ENCODE measurements at places on chromosomes 5 and 9.

DNA sequence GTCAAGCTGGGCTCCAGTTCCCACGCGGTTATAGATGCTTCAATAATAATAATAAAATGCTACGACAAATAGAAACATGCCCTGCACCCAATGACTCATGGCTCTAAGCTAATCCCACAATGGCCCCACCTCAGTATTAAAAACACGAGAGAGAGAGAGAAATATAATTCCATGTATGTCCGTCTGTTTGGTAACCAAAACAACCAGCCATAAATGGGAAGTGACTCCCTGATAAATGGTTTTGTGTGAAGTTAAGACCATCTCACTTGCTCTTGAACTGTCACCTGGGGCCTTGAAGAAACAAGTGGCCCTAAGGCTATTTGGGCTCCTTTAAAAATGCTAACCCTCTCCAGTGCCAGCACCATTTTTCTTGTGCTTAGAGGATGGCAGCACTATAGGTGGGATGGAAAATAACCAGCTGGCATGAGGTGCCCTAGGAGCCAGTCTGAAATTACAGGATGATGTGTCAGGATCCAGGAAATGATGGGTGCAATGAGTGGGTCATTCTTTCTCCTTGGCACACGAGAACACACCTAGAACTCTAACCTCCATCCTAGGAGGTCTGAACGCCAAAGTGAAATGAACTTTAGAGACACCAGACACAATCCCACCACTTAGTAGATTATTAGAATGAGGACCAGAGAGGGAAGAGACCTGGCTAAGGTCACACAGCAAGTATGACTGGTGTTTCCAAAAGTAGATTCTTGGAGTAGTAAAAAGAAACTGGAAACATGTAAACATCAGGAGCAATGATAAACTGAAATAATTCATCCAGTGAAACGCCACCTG is 35.7 kb upstream of the ADRB2 start:
- DNase-seq, result no peak

DNA sequence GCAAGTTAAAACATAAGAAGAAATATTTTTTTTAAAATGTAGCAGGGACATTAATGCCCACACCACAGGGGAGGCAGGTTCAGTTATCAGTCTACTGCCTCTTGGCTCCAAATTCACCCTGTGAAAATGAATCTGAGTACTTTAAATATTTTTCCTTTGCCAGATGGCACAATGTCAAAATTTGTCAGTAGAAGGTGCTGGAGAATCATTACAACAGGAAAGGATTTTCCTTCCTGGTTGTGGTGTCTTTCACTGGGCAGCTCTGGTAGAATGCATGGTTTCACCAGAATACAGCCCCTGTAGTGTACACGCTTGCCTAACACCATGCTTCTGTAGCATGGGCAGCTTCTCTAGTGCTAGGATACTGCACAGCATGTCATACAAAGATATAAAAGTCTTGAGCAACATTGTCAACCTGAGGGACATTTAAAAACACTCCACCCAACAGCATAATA is 9.7 kb upstream of the SREK1 start:
- no peak for DNase-seq

GRCh38 chr5:73948720-73949119 is 322.7 kb downstream of the ARHGEF28 start:
- no peak for DNase-seq

- no peak for DNase-seq
These were observed 236.8 kb downstream of the SLIT3 start for GRCh38 chr5:169064093-169064492.

DNA sequence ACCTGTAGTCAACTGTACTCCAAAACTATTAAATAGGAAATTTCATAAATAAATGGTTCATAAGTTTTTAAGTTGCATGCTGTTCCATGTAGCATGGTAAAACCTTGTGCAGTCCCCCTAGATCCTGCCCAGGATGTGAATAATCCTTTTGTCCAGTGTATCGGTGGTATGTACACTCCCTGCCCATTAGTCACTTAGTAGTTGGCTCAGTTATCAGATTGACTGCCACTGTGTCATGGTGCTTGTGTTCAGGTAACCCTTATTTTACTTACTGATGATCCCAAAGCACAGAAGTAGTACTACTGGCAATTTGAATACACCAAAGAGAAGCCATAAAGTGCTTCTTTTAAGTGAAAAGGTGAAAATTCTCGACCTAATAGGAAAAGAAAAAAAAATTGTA is 134.2 kb downstream of the RNF180 start:
- DNase-seq, result no peak

- no peak for DNase-seq
These were observed 144.4 kb upstream of the EFNA5 start for GRCh38 chr5:107815109-107815508.

GRCh38 chr5:143147902-143148301 is 255.6 kb downstream of the NR3C1 start:
- no peak for DNase-seq

DNA sequence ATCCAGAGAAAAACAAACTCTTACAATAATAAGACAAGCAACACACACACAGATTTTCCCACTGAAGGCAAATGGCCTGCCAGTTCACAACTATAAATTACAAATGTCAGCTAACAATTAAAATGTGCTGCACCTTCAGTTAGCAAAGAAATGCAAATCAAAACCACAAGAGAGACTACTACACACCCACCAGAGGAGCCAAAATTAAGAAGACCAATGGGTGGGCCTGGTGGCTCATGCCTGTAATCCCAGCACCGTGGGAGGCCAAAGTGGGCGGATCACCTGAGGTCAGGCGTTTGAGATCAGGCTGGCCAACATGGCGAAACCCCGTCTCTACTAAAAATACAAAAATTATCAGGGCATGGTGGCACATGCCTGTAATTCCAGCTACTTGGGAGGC is 15.1 kb upstream of the IPPK start:
- DNase-seq, result no peak

GRCh38 chr9:87854580-87854955 is 28.1 kb upstream of the SPATA31E1 start:
- DNase-seq, result no peak

Measured in breast epithelium (tissue), 4 donors.